Activated gamma-delta T cell treated with Interleukin-2 at 50 U/mL for 16 hours (primary cell): ENCODE measurements at places on chromosomes 4 and X.

DNA sequence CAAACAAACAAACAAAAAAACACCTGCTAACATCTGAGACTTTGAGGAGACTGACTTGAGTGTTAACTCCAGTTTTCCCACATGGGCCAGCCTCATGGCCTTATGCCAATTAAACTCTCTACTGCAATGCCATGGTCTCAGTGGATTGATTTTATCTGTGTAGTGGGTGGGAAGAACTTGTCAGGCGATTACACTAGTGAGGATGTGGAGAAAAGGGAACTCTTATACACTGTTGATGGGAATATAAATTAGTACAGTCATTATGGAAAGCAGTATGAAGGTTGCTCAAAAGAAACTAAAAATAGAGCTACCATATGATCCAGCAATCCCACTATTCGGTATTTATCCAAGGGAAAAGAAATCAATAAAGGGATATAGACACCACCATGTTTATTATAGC lies 12.8 kb upstream of the XIAP start:
- no peak for DNase-seq

GRCh38 chrX:49991758-49992157 lies 69.4 kb downstream of the CLCN5 start:
- DNase-seq: no peak

GRCh38 chr4:156312261-156312847 lies 358.7 kb upstream of the CTSO start:
- no peak for DNase-seq

DNA sequence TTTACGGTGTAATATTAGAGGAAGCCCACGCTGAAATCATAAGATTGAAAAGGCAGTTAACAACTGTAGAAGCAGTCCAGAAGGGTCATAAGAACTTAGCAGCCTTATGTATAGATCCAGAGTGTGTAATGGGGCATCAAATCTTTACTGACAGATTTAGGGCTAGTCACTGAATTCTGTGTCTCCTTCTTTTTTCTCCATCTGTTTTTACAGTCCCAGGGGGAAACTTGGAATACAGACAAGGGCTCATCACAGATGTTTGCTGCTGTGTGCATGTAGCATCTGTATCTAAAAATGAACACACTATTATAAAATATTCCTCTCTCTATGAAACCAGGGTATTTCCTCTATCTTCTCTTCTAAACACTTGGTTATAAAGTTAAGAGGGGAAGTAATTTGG lies 43.9 kb downstream of the CYSLTR1 start:
- DNase-seq: no peak

DNA sequence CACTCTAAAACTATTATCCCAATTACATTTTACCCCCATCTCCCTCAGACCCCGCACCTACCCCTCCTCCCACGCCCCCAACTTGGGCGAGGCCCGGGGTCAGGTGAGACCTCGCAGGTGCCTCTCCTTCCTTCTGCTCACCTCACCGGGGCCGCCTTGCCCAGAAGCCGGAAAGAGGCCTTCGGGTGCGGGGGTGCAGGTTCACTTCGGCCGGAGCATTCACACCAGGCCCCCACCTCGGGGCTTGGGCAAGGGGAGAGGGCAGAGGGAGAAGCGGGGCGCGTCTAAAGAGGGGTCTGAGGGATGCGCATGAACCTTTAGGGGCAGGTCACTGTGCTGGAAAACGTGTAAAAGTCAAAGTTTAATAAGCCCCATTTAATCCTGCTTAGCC lies 427 bp downstream of the ZNF182 start:
- peak; percentile 7 for DNase-seq

GRCh38 chr4:98822144-98822543 lies 106.8 kb downstream of the EIF4E start:
- no peak for DNase-seq

DNA sequence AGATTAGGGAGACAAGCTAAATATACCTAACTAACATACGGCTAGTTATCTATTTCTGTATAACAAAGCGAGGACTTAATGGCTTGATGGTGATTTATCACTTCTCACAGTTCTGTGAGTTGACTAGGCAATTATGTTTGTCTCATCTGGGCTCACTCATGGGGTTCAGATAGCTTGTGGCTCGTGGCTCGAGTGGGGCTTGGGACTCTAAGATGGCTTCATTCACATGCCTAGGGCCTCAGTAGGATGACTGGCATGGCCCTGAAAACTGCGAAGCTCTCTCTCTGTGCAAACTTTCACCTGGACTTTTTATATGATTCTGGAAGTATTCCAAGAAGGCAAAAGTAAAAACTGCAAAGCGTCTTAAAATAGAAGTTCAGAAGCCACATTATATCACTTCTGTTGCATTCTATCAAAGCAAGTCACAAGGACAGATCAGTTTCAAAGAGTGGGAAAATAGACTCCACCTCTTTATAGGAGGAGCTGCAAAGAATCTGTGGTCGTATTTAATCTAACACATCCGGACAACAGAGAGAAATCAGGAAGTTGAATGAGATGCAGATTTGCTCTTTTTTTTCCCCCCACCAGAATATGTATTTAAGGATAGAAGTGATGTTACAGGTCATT lies 491.2 kb downstream of the INPP4B start:
- DNase-seq: no peak

DNA sequence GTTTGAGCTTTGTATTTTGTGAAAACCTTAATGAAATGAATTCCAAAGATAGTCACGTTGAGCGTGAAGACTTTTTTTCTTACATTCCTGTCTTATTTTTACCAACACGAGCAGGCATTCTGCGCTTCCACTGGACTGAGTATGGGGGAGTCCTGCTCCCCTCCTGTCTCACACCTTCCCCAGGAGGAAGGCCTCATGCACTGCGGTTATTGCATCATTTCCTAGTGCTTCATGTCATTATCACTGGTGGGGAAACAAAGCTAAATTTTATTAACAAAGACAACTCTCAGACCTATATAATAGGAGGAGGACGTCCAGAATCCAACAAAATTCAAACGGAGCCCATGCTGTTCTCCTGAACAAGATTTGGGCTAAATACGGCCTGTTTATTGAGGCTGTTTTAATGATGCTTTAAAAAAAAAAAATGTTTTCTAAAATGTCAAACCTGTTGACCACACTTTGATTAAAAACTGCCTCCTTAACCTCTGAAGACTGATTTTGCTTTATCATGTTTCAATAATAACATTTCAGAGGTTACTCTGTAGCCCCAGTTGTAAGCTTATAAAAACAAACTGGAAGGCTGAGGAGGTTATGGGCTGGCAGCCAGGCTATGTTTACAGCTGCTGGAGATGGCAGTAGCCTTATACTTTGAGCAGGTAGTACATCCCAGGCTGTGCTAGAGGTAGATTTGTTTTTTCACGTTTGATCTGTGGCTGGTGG lies 118.0 kb downstream of the SOWAHB start:
- no peak for DNase-seq

- no peak for DNase-seq
Measured at GRCh38 chr4:138410266-138410665, 168.1 kb upstream of the SLC7A11 start.

- DNase-seq: peak; percentile 43
Measured at GRCh38 chrX:40174001-40174853, 76.5 kb upstream of the BCOR start.

GRCh38 chr4:120526033-120526432 lies 396.5 kb downstream of the PRDM5 start:
- DNase-seq: no peak

DNA sequence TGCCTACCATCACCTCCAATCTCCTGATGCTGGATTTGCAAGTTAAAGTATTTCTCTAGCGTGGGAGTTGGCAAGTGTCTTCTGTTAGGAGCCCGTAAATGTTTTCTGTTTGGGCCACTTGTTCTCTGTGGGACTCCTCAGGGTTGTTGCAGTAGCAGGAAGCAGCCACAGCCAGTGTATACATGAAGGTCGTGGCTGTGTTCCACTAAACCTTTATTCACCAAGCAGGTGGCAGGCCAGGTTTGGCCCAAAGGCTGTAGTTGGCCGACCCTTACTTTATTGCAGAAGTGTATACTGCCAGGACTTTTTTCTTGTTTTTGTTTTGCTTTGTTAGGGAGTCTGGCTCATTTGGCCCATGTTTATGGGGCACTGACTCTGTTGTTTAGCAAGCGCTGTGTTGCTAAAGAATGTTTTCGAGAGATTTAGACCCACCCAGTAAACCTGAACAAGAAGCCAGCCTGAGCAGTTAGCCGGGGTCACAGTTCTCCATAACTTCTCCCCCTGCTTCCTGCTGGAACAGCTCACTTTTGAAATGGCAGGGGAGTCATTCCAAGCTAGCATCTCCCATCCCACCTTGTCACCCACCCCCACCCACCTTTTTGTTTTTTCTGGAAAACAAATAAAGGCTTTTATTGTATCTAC lies 58.8 kb downstream of the SHROOM2 start:
- no peak for DNase-seq

GRCh38 chr4:130257271-130257670 lies 1161.3 kb downstream of the C4orf33 start:
- DNase-seq: no peak

DNA sequence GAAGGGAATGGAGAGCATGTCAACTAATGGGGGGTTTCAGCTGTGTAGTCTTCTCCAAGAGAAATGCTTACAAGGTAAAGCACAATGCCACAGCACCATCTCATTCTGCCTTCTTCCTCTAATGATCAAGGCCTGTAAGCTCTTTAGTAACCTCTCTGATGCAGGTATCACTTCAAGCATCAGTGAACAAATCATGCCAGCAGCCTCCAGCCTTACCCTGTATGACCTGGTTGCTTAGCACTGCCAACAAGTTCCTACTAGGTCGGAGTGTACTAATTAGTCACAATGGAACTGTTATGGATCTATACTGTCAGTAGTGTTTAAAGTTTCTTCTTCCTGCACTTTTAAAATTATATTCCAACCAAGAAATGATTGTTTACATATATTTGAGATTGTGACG lies 197.7 kb downstream of the GRID2 start:
- DNase-seq: no peak

DNA sequence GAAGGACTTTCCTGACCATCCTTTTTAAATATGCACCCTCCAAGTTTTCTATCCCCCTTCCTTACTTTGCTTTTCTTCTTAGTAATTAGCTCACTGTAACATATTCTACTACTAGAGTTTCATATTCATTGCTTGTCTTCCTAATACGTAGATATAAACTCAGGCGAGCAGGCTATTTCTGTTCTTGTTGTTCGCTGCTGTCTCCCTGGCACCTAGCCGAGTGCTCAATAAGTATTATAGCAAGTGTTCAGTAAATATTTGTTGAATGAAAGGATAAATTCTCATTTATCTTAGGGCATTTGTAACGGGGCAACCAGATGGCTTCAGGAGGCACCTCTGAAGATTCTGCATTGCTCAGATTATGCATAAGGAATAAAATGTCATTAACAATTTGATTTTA lies 6.8 kb upstream of the RHOH start:
- no peak for DNase-seq
